Astrocyte of the hippocampus (primary cell): ENCODE measurements at places on chromosomes 13 and 19.

GRCh38 chr13:76954538-76954937 is 6.2 kb downstream of the ACOD1 start:
- no peak for DNase-seq

- DNase-seq = no peak
Measured at GRCh38 chr13:99376132-99376531, 68.9 kb upstream of the GPR183 start.

GRCh38 chr13:55000844-55001243 is 1972.2 kb downstream of the OLFM4 start:
- no peak for DNase-seq

GRCh38 chr19:6674868-6675305 is 4.9 kb upstream of the TNFSF14 start:
- DNase-seq = peak; percentile 86

DNA sequence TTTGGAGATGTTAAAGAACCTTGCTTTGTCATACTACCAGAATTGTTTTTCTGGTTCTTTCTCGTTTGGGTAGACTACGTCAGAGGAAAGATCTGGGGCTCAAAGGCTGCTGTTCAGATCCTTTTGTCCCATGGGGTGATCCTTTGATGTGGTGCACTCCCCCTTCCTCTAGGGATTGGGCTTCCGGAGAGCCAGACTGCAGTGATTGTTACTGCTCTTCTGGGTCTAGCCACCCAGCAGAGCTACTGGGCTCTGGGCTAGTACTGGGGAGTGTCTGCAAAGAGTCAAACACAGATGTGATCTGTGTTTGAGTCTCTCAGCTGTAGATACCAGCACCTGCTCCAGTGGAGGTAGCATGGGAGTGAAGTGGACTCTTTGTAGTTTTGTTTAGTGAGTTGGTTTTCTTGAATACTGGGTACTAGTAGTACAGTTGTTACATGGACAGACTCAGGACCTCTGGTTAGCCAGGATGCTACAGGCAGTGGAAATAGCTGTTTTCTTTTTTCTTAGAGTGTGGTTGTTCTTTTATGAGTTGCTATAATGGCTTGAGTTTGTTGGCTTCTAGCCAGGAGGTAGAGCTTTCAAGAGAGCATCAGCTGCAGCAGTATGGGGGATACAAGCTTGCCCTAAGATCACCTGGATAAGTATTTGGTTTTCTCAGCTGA is 34.4 kb downstream of the DNAJC15 start:
- DNase-seq = peak; percentile 62

DNA sequence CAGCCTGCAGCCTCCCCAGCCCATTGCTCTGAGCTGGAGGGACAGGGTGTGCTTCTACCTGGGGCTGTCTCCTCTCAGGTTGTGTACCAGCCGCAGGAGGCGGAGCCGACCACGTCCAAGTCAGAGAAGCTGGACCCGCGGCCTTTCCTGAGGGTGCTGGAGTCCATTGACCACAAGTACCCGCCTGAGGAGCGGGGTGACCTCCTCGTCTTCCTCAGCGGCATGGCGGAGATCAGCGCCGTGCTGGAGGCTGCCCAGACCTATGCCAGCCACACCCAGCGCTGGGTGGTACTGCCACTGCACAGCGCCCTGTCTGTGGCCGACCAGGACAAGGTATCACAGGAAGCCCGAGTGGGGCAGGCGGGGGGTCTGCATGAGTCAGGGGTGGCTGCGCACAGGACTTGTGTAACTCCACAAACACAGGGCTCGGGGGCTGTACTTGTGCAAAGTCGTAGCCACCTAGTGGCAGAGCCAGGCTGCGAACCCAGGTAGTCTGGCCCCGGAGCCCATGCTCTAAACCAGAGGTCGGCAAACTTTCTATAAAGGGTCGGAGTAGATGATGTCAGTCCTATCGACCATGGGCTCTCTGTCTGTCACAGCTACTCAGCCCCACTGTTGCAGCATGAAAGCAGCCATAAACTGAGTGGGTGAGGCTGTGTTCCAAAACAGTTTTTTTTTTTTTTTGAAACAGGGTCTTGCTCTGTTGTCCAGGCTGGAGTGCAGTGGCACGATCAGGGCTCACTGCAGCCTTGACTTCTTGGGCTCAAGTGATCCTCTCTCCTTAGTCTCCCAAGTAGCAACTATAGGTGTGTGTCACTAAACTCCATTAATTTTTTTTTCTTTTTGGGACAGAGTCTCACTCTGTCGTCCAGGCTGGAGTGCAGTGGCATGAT is 8.9 kb downstream of the DHX34 start:
- DNase-seq = no peak

GRCh38 chr13:31945202-31945961 is 86.2 kb upstream of the FRY start:
- peak; percentile 28 for DNase-seq

DNA sequence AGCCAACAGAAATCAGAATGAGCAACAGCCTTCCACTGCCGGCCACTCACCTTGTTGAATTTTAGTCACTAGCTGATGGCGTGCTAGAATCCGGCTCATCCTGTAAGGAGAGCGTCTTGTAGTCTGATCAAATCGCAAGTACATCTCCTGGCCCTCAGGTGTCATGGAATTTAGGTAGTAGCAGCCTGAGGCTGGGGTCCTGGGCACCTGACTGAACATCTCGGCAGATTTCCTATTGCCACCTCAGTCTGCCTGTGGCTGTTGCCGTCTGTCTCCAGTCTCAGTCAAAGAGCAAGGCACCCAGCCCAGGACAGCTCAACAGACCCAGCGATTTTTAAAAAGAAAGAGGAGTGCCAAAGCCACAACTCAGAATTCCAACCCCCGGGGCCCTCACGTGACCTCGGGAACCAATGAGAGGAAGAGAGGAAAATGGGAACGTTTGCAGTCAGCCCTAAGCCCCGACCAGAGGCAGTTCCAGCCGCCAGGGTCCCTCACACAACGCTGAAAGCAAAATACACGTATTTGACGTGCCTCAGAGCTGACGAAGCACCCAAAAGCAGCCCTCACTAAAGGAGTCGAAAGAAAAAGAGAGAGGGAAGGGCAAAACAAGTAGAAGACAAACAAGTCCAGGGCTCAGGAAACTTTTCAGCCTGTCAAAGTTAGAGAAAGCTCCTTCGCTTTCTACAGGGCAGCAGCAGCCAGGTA is at the start of gene STARD13:
STARD13 (minus strand) TSS at position 336 of the 705 bp plus-strand sequence; CDS start at position 219, 117 bp downstream.
- DNase-seq = peak; percentile 99

GRCh38 chr13:83121896-83122295 is 760.4 kb downstream of the SLITRK1 start:
- DNase-seq = no peak

DNA sequence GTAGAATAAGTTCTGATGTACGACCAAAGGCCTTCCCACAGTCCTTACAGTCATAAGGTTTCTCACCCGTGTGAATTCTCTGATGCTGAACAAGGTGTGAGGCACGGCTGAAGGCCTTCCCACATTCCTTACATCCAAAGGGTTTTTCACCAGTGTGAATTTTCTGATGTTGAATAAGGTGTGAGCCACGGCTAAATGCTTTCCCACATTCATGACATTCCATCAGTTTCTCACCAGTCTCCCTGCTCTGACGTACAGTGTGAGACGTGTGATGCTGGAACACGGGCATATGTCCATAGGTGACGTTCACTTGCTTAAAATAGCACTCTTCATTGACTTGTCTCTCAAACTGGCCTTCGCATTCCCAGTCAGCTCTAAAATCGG is 31.0 kb upstream of the COX7A1 start:
- DNase-seq = peak; percentile 80

DNA sequence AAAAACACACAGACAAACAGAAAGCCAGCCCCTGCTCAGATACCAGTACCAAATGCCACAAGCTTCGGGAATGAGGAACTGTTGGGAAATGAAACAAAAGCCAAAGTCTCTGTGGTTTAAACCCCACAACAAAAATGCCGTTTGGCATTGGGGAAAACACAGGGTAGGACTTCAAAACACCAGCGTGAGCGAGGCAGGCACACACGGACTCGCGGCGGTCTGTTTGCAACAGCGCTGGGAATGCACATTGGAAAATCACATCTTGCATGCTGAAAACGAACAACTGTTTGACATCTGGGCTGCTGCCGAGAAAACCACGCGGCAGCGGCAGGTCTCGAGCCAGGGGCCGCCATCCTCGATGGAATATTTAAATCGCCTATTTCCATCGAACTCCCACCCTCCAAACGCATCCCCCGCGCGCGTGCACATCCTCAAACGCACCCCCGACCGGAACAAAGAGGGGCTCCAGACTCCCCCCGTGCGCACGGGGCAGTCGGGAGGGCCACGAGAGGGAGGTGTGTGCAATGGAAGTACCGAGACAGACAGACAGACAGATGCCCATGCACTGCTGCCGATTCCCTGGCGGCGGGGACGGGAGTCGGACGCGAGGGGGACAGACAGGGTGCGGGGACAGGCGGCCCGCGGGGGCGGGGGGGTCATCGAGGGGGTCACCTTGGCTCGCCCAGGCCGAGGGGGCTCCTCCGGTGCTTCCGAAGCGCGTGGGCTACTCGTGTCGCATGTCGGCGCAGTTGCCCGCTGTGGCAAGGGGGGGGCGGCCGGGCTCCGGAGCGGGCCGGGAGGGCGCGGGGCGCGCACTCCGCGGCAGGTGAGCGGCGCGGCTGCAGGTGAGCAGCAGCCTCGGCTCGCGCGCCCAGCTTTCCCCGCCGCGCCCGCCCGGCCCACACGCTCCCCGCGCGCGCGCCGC is at the start of gene GPR12:
GPR12 (minus strand) TSS at position 880 of the 925 bp plus-strand sequence. CDS start 959 bp downstream, outside the sequence.
- peak; percentile 50 for DNase-seq
